Ascending aorta (tissue), 2 donors: ENCODE measurements at places on chromosomes 5 and 9. TPM values are rescaled to one million over a fixed set of nuclear protein-coding genes. Genes with fewer than 3 reads are reported as not detected.

DNA sequence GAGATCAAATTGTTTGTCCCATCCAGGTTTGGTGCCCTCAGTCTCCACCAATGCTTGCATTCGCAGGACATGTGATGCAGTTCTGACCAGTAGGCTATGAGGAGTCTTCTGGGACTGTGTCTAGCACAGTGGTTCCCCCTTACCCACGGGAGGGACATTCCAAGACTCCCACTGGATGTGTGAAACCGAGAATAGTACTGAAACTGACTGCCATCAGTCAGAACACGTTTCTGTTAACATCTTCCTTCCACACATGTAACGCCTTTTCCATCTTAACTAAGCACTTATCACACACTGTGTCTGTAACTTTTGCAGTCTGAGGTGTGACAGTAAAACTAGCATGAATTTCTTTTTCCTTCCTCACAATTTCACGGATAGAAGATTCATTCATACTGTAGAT, 74.7 kb downstream of the PTTG1 start:
- H3K4me3 ChIP-seq = no peak overlapping the region
- H3K27ac ChIP-seq = no peak overlapping the region
- no peaks in the 10 kb centered on the region for H3K36me3 ChIP-seq
- no peaks in the 10 kb centered on the region for H3K4me1 ChIP-seq
- no peaks in the 10 kb centered on the region for H3K27me3 ChIP-seq

- H3K27ac ChIP-seq = peak overlapping the region; percentile 73
- H3K4me3 ChIP-seq = peak overlapping the region; percentile 48
- H3K36me3 ChIP-seq = no peaks in the 10 kb centered on the region
- no peaks in the 10 kb centered on the region for H3K4me1 ChIP-seq
- DNase-seq = no peak
Measured at GRCh38 chr9:21096172-21096900, 18.6 kb upstream of the IFNB1 start.

DNA sequence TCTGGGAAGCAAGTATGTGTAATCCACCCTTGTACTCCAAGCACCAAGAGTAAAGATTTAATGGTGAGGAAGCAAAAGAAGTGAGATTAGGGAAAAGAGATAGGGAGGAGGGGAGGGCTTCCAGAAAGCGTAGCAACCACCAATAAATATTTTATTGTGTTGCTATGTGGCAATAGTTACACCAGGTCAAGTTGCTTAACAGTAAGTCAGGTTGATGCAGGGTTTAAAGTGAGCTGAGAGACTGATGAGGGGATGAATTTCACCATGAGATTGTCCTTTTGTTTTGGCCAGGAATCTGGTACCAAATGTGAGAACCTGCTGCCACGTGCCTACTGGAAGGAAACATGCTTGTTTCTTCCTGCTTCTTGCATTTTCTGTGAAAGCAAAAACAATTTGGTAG, 62.7 kb downstream of the PCSK5 start:
- no peaks in the 10 kb centered on the region for H3K27me3 ChIP-seq
- no peak for DNase-seq
- H3K4me3 ChIP-seq = no peak overlapping the region
- peaks cover 6% of the 10 kb centered on the region for H3K36me3 ChIP-seq

- no peak overlapping the region for H3K4me3 ChIP-seq
- DNase-seq = no peak
- H3K36me3 ChIP-seq = no peaks in the 10 kb centered on the region
- H3K27me3 ChIP-seq = peaks cover 11% of the 10 kb centered on the region
Measured at GRCh38 chr5:173243831-173244305, 8.9 kb upstream of the NKX2-5 start.

DNA sequence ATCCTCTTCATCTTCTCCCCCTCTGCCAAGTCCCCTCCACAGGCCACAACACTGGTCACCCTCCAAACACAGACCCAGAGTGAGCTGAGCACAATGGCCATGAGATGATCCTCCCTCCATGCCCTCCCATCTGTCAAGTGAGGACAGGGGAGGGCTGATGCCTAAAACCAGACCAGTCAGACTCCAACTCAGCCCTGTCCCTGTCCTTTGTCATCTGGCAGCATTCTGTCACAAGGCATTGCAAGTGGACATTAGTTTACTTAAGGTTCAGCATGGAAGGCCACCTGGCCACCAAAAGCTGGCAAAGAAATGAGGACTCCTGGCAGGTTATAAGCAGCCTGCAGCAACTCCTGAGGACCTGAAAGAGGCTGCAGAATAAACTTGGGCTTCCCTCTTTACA, 136.2 kb upstream of the SLC30A5 start:
- no peak for DNase-seq
- no peaks in the 10 kb centered on the region for H3K4me1 ChIP-seq
- no peaks in the 10 kb centered on the region for H3K36me3 ChIP-seq
- no peak overlapping the region for H3K27ac ChIP-seq
- H3K4me3 ChIP-seq = no peak overlapping the region

DNA sequence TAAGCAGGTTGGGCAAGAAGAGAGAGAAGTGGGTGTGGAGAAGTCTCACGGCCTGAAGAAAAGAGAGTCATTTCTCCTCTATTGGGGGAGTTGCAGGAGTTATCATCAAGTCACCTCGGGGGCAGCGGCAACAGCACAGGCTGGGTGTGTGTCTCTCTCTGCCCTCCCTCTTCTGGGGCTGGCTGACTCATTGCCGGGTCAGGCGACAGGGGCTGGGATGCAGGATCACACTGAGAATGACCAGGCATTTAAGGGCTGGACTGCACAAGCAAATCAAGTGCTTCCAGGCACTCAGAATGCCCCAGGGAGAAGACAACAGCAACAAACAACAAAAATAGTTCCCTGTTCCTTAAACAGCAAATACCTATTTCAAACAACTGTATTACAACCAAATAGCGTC, 6.3 kb upstream of the EQTN start:
- H3K4me1 ChIP-seq = no peaks in the 10 kb centered on the region
- no peak for DNase-seq
- H3K36me3 ChIP-seq = no peaks in the 10 kb centered on the region
- no peaks in the 10 kb centered on the region for H3K27me3 ChIP-seq

DNA sequence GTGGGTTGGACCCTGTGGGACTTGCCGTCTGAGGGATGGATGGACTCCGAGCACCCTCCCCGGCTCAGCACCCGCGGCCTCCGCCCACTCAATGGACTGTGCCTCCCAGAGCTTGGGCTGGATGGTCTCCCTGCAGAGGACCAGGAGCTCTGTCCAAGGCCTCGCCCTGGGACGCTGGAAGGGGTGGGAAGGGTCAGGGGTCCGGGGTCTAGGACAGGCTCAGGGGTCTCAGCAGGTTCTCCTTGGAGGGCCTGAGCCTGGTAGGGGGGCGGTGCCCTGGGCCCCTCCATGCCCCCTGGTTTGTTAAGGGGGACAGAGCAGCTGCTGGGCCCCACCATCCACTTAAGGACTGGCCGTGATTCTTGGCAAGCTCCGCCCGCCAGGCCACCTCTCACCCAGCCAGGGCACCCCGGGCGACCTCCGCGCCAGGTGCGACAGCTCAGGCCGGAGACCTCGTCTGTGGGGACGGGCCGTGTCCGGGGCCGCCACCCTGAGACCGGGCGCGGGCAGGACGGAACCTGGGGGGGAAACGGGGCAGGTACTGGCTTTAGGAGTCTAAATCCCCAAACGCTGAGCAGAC, 29.2 kb downstream of the EXOC3 start:
- H3K27me3 ChIP-seq = no peaks in the 10 kb centered on the region
- peak overlapping the region; percentile 44 for H3K27ac ChIP-seq
- H3K4me3 ChIP-seq = peak overlapping the region; percentile 100
- no peak for DNase-seq
- H3K4me1 ChIP-seq = peaks cover 10% of the 10 kb centered on the region

DNA sequence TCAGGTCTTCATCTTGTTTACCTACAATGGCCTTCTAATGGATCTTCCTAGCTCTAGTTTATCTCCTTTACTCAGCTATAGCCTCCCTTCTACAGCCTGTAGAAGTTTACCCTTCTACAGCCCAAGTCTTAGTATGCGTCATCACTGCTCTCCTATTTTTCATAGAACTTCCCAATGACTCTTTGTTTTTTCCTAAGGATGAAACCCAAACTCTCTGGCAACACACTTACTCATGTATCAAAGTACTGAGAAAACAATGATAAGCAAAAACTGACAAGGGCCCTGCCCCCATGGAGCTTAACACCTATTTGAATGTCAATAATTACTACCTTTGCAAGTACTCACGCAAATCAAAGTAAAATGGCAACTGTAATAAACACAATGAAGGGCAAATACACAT, 33.7 kb downstream of the LEAP2 start:
- no peaks in the 10 kb centered on the region for H3K4me1 ChIP-seq
- DNase-seq = no peak
- no peak overlapping the region for H3K27ac ChIP-seq
- no peak overlapping the region for H3K4me3 ChIP-seq
- peaks cover 25% of the 10 kb centered on the region for H3K36me3 ChIP-seq

DNA sequence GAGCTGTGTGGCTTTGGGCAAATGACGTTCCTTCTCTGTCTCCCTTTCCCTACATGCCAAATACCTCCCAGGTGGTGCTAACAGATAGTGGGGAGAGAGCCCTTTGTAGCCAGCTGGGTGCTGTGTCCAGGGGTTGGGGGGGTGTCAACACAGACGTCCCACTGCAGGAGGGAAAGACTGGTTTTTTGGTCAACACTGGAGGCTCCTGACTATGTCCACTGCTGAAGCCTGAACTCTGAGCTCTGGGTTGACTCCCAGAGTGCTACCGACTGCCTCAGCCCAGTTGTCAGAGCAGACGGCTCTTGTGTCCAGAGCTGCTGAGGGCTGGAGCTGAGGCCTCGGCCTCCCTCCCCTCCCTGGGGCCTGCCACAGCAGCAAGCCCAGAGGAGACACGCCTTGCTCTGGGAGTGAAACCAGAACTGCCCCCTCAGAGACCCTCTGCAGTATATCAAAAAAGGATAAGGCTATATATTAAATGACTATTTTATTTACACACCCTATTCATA, 14.8 kb upstream of the SLC25A51 start:
- H3K4me3 ChIP-seq = no peak overlapping the region
- no peaks in the 10 kb centered on the region for H3K4me1 ChIP-seq
- no peak overlapping the region for H3K27ac ChIP-seq
- H3K27me3 ChIP-seq = no peaks in the 10 kb centered on the region
- peaks cover 21% of the 10 kb centered on the region for H3K36me3 ChIP-seq
- no peak for DNase-seq

- no peaks in the 10 kb centered on the region for H3K27me3 ChIP-seq
- H3K27ac ChIP-seq = no peak overlapping the region
- H3K4me1 ChIP-seq = no peaks in the 10 kb centered on the region
- DNase-seq = no peak
Measured at GRCh38 chr5:179986328-179986727, 78.6 kb upstream of the TBC1D9B start.

- DNase-seq = no peak
- no peaks in the 10 kb centered on the region for H3K36me3 ChIP-seq
- H3K27me3 ChIP-seq = no peaks in the 10 kb centered on the region
- no peak overlapping the region for H3K4me3 ChIP-seq
- H3K4me1 ChIP-seq = no peaks in the 10 kb centered on the region
Measured at GRCh38 chr5:27093279-27093678, 54.9 kb upstream of the CDH9 start.

- DNase-seq = no peak
- H3K27me3 ChIP-seq = no peaks in the 10 kb centered on the region
- no peak overlapping the region for H3K4me3 ChIP-seq
- H3K27ac ChIP-seq = no peak overlapping the region
Measured at GRCh38 chr5:135831439-135831838, 3.0 kb upstream of the SLC25A48 start.

DNA sequence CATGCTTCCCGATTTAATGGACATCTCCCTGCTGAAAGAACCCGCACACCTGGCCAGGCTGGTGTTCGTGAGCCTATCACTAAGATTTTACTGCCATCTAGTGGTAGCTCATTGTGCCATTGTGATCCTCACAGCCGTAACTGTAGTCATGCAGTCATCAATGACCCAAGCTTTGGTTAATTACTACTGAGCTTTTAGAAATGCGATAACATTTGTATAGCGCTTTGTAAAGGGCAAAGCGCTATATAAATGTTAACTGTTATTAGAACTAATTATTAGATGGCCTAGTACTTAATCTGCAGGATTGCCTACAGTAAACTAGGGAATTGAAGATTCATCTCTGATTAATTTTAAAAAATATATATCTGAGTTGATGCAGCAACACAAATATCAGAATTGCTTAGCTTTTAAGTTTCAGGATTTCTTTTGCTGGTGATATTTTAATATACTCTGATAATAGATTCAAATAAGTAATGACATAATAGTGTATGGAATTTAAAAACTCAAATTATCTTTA, 90.2 kb downstream of the HACD4 start:
- H3K36me3 ChIP-seq = no peaks in the 10 kb centered on the region
- no peak overlapping the region for H3K27ac ChIP-seq
- no peak overlapping the region for H3K4me3 ChIP-seq
- no peaks in the 10 kb centered on the region for H3K27me3 ChIP-seq
- no peaks in the 10 kb centered on the region for H3K4me1 ChIP-seq

GRCh38 chr9:130766927-130767307, 68.1 kb upstream of the ABL1 start:
- no peaks in the 10 kb centered on the region for H3K4me1 ChIP-seq
- no peak overlapping the region for H3K4me3 ChIP-seq
- H3K27me3 ChIP-seq = no peaks in the 10 kb centered on the region
- no peak overlapping the region for H3K27ac ChIP-seq
- DNase-seq = no peak

DNA sequence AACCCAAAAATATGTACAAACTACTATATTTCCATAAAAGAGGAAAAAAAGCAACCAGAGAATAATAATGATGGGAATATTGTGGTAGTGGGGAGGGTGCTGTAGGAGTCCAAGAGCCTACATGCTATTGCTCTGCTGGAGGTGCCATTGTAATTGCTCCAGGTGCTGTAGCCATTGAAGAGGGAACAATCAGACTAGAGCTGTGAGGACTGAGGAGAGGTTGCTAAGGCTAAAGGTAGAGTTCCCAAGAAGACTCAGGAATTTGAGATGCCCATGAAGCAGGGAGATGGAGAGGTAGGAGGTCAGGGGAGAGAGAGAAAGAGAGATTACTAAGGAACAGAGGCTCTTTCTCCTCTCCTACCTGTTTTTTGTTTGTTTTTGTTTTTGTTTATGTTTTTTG, 394.0 kb downstream of the DMRTA1 start:
- no peaks in the 10 kb centered on the region for H3K36me3 ChIP-seq
- H3K27me3 ChIP-seq = no peaks in the 10 kb centered on the region
- H3K4me1 ChIP-seq = no peaks in the 10 kb centered on the region
- no peak overlapping the region for H3K4me3 ChIP-seq
- no peak overlapping the region for H3K27ac ChIP-seq

HAPLN1 gene
- total RNA-seq = 2.0 TPM

IL33 gene
- 38.0 TPM for total RNA-seq

PLGRKT gene
- total RNA-seq = not detected

ZDHHC11 gene
- not detected for total RNA-seq

NDUFS4 gene
- 3.0 TPM for total RNA-seq

PCDHGB1 gene
- total RNA-seq = 1.8 TPM

FAM200C gene
- not detected for total RNA-seq

TAL2 gene
- total RNA-seq = not detected

IFNK gene
- not detected for total RNA-seq

GRIA1 gene
- 7.0 TPM for total RNA-seq

PTGER4 gene
- total RNA-seq = 48.3 TPM

SH3RF2 gene
- total RNA-seq = 50.6 TPM

NPR3 gene
- total RNA-seq = 3.5 TPM

CTSV gene
- not detected for total RNA-seq
